ENCODE measurements at places on chromosomes 2 and 18.
A peak's percentile ranks its signal among the peaks of the same experiment; 100 is the strongest.

- DNase-seq = no peak
Observed at GRCh38 chr2:1494906-1495305, 81.6 kb downstream of the TPO start.

GRCh38 chr2:70094171-70094977 lies 7.1 kb downstream of the PCBP1 start:
- no peak for DNase-seq

- no peak for DNase-seq
Observed at GRCh38 chr2:14081521-14081920, 551.0 kb upstream of the LRATD1 start.

DNA sequence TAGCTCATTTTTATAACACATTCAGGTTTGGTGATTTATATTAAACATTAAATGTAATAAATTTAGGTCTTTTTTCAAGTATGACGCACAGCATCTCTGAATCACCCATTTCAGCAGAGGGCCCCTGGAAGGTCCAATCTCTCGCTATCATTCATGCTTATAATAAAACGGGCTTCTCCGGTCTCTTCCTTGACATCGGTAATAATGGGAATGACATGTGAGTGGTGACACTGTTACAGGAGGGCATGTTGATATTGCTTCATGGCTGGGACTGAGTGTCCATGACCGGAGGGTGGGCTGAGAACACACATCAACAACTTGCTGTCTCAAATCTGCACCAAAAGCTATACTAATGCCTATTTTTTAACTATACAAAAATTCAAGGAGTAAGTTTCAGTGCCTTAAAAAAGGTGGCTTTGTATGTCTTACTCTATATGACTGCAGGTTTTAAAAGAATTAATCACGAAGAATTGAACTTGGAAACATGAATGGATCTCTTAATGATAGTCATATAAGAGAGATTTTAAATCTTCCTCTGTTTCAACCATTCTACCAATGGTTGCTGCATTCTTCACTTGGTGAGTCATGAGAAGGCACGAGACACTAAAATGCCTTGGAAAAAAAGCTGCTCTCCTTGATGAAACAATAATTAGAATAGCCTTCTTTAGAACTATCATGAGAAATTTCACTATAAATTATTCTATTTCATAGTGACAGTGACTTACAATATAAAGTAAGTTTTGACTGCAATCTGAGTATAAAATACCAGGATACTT lies 101.9 kb upstream of the NRP2 start:
- DNase-seq = no peak

- DNase-seq = no peak
Observed at GRCh38 chr2:25966531-25967270, 15.6 kb downstream of the KIF3C start.

GRCh38 chr18:52431683-52432082 lies 91.7 kb downstream of the DCC start:
- no peak for DNase-seq

DNA sequence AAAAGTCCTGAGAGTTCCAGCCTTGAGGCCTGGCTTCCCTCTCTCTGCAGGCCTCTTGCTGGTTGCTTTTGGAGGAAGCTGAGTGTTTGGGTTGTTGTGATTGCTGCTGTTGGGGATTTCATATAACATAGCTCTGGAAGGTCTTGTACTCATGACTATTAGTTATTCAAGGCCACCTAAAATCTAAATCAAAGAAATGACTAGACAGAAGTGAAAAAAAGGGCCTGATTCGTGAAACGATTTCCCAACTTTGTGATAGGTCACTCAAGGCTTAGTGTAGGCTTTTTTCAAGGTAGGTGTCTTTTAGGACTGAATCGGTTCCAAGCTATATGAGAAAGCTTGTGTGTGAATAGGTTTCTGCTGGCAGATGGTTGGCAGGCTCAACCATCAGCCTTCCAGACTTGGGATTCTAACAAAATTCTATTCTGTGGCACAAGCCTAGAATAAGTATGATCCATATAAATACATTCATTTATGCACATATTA lies 164.4 kb downstream of the FMNL2 start:
- no peak for DNase-seq

GRCh38 chr2:21162615-21162878 lies 38.8 kb downstream of the TDRD15 start:
- DNase-seq = no peak

- no peak for DNase-seq
Observed at GRCh38 chr2:241891315-241891987, 21.9 kb downstream of the RTP5 start.

DNA sequence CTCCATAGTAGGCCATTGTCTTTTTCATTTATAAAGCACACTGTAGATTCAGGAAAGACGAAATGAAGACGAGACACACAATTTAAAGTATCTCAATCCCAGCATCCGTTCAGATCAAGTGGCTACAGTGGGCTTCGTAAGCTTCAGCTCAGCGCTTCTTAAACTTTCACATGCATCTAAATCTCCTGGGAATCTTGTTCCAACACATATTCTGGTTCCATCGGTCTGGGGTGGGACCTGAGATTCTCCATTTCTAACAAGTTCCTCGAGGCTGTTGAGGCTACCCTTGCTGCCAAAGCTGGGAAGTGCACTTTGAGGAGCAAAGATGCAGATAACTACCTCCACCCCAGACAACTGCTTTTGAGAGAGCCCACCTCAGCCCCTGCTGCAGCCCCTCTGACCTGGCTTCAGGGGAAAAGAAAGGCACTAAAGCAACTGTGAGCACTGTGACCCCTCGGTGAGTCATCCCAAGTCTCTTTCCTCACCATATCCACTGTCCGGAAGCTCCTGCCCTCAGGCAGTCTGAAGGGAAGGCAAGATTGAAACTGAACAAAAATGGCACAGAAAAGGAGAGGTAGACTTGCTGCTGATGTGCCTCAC lies 201.1 kb upstream of the FBXO11 start:
- no peak for DNase-seq

- peak; percentile 10 for DNase-seq
Observed at GRCh38 chr18:51890762-51891161, 449.2 kb upstream of the DCC start.

- DNase-seq = no peak
Observed at GRCh38 chr2:172623249-172623965, 67.5 kb downstream of the PDK1 start.

DNA sequence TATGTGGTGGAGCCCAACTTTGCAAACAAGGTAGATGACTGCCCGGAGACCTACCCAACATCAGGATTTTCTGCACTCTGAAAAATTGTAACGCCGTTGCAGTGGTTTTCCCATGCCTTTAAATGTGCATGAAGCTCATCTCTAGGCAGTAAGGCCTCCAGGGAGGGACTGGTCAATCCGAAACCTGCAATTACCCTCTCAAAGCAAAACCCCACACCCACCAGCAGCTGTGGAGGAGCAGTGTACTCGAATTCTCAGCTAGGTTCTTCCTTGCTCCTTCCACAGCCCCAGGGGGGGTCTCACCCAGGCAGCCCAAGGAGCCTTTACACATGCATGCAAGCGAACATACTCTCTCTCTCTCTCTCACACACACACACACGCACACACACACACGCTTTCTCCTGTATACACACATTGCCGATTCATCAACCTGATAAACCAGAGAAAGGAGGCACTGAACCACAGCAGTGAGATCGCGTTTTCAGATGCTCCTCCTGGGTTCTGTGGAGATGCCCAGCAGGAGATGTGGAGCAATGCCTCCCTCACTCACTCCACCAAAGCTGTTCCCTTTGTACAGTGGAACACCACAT lies 109.2 kb downstream of the VIT start:
- no peak for DNase-seq

DNA sequence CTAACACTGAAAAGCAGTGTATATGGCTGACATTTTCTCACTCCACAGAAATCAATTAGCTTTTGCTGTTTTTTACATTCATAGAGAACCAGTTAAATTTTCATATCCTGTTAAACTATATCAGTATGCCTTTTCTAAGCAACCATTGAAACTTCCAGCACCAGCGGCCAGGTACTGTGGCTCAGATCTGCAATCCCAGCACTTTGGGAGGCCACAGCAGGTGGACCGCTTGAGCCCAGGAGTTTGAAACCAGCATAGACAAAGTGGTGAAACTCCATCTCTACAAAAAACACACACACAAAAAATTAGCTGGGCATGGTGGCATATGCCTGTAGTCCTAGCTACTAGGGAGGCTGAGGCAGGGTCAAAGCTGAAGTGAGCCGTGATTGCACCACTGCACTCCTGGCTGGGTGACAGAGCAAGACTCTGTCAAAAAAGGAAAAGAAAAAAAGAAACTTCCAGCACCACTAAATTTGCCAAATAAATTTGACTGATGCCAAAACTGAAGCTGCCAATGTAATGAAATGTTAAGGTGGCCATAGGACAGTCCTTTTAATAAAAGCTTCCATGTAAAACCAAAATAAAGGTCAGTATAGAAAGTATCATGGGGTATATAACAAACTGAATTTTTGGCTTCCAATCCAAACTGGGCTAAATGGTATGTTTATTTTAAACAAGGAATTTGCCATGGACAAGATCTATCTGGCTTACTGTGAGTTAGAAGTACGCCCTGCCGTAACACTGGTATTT lies 3.5 kb downstream of the SFT2D3 start:
- no peak for DNase-seq

GRCh38 chr2:1986598-1986997 lies 242.3 kb upstream of the PXDN start:
- DNase-seq = no peak

- no peak for DNase-seq
Observed at GRCh38 chr2:168962636-168963035, 61.5 kb downstream of the G6PC2 start.

DNA sequence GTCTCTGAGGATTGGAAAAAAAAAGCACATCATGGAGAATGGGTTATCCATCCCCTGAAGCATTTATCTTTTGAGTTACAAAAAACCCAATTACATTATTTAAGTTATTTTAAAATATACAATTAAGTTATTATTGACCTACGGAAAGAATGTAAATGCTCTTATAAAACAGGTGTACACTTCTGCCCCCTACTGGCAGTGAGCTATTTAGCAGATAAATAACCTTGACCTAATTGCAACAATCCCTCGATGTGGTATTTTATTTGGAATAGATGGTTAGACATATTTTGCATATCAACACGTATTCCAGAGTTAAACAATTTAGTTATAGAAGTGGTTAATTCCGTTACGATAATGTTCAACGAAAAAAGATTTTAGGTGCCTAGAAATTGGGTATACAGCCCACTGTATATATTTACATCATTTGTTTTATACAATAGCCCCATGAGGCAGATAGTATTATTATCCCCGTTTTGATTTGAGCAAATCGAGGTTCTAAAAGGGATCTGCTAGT lies 9.1 kb upstream of the DAW1 start:
- DNase-seq = no peak

DNA sequence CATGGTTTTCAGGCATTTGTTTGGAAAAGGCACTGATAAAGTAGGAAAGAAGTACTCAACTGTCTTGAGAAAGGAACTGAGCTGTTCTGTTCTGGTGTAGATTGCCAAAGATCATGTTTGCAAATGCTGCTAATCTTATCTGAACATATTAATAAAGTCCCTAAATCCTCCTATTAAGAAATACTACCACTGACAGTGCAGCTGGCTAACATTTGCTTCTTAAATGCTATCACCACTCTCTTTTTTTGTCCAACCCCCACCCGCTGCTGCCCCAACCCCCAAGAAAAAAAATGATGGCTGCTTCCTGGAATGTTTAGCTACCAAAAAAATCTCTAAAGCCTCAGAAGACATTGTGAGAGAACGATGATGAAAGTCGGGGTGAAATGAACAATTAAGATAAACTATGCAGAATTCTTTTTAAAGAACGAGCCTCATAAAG lies 130.7 kb downstream of the CCBE1 start:
- no peak for DNase-seq

DNA sequence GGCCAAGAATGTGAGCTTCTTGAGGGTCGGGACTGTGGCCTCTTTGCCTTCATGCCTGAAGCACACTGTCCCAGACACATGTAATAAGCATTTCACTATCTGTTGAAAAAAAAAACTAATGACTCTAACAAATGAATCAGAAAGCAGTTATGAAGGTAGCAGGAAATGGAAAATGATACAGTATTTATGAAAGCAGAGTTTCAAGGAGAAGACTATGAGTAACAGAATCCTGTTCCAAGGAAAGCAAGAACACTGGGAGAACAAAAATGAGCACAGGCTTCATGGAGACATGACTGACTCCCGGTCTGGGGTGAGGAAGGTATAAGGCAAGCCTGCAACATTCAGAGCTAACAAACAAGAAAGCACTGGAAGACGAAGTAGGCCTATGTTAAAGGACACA lies 190.8 kb downstream of the RNF152 start:
- no peak for DNase-seq

- DNase-seq = no peak
Observed at GRCh38 chr2:199543606-199544172, 86.0 kb upstream of the SATB2 start.

- no peak for DNase-seq
Observed at GRCh38 chr2:172972005-172972619, 103.5 kb upstream of the MAP3K20 start.

DNA sequence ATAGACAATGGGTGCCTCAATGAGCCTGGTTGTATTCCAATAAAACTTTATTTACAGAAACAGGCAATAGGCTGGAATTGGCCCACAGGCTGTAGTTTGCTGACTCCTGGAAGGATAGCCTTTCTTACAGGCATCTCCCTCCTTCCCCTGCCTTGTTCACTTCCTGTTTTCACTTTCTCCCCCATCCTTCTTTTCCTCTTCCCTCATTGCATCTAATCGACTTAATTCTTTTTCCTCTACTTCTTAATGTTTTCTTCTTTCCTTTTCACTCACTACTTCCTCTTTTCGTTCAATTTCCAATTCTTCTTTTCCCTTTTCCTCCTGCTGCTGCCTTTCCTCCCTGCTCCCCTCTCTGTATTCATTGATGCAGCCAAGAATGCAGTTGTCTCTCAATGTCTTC lies 70.0 kb downstream of the ABCA12 start:
- no peak for DNase-seq

GRCh38 chr2:10410001-10410822 lies 37.9 kb downstream of the ODC1 start:
- no peak for DNase-seq

DNA sequence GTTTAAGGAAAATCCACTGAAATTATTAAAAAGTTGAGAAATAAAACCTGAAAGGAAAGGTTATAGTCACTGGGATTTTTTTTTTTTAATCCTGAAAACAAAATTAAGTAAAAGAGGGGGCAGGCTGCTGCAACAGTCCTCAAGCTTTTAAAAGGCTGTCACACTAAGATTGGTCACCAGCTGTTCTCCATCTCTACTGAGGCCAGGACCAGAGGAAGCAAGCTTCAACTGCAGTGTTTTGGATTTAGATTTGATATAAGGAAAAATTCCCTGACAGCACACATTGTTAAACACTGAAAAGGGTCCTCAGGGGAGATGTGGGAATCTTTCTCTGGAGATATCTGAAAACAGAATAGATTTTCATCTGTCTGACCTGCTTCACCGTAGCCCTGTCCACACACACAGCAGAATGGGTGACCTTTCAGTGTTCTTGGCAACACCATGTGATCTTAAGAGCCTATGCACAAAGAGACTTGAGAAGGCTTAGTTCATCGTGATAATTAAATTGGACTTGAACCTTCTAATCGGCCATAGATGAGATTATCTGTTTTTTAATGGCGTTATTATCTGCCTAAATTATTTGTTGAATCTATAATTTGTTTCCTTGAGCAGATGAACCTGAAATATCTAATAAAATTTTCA lies 132.0 kb upstream of the BOD1L2 start:
- peak; percentile 33 for DNase-seq
